CD14-positive monocyte (primary cell): ENCODE measurements at places on chromosomes 2 and 18.

- no peak for DNase-seq
Measured at GRCh38 chr2:218289639-218290315, 2.5 kb downstream of the TMBIM1 start.

- no peak for DNase-seq
Measured at GRCh38 chr2:18790509-18791171, 201.3 kb upstream of the NT5C1B start.

DNA sequence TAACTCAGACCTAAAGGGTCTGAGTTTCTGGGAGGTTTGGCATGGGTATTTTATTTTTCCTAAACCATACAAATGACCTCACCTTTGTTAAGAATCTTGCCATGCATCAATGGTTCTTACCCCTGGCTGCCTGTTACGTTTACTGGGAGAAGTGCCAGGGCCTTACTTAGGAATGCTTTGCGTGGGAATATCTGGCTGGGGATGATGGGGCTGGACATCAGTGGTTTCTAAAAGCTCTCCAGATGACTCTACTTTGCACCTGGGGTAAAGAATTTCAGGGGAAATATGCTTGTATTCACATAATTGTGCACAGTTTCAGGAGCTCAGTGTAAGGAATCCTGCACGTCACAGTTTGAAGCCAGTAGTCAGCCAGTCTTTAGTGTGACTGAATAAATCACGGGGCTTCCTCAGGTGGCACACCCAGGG, 18.2 kb upstream of the DAW1 start:
- DNase-seq, result no peak

- DNase-seq, result no peak
Measured at GRCh38 chr2:135685361-135685760, 56.3 kb upstream of the UBXN4 start.

- DNase-seq, result peak; percentile 57
Measured at GRCh38 chr2:174699993-174700766, 64.1 kb downstream of the CHRNA1 start.

GRCh38 chr2:234827096-234827860, 124.5 kb upstream of the SH3BP4 start:
- DNase-seq, result no peak

- DNase-seq, result no peak
Measured at GRCh38 chr18:11108947-11109346, 40.4 kb downstream of the PIEZO2 start.

- no peak for DNase-seq
Measured at GRCh38 chr18:62179213-62179612, 7.6 kb downstream of the PIGN start.

DNA sequence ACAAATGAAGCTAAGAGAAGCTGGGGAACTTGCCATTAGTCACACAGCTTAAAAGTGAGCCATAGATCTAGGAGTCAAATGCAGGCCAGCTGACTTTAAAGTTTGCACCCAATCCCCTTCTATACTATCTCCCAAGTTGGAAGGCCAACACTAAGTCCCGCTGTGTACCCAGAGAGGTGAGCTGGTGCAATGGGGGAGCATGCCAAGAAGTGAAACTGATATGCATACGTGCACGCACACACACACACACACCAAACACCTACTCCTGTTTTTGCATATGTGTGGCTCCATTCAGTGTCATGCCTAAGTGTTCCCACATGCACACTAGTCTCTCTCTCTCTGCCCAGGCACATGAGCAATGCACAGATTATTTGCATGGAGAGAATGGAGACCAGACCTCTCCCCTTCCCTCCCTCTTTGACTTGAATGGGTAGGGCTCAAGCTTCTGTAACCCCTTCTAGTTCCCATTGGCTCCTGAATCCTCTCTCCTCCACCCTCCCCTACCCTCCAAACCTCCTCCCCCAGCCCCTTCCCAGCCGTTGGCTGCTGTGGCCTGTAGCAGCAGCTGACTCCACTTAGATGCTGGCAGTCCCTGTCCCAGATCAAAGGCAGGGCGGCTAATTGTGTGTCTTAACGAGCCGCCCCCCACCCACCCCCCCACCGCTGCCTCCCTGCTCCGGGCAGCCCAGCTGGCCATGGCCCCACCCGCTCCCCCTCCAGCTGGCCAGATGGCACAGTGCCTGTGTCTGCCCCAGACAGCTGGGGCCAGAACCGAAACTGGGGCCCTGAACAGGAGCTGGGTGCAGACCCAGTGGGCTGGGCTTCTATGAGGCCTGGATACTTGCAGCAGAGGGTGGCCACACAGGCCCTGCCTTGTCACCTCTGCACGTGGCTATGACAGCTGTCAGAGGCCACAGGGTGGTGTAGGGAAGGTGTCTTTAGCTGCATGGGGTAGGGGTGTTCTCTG, 5.6 kb downstream of the WNT10A start:
- DNase-seq, result no peak

- DNase-seq, result no peak
Measured at GRCh38 chr2:180040146-180040925, 33.2 kb upstream of the CWC22 start.

DNA sequence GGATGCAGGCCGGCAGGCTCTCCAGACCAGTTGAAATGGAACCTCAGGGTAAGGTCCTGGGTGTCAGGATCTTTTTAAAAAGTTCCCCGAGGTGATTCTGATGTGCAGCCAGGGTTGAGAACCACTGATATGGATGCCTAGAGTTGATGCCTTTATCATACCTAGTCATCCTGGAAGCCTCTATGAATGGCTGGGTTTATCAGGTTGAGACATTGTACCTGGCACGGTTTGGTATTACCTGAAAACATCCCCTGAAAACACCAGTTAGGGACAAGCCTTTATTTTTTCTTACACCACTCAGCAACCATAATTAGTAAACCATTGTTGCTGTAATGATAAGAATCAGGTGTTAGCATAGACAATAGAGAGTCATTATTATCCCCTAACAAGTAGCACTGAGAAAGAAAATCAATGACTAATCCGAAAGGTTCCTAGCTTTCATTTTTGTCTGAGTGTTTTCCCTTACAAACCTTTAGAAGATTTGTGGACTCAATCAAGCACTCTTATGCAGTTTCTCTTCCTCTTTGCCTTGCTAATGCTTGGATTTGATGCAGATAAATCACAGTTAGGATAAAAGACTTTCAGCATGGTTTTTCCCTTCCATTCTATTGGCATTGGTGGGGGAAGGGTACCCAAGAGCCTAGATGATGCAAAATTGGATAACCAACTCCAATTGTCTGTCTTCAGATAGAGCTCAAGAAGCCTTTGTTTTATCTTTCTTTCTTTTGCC, 116.5 kb upstream of the LYPD6 start:
- DNase-seq, result no peak

GRCh38 chr2:174597345-174598047, at the start of gene WIPF1:
WIPF1 (minus strand) TSS chr2:174597804; CDS start chr2:174585573, 12,231 bp downstream.
- DNase-seq, result peak; percentile 94

GRCh38 chr18:4242431-4243161, 212.5 kb downstream of the DLGAP1 start:
- no peak for DNase-seq

DNA sequence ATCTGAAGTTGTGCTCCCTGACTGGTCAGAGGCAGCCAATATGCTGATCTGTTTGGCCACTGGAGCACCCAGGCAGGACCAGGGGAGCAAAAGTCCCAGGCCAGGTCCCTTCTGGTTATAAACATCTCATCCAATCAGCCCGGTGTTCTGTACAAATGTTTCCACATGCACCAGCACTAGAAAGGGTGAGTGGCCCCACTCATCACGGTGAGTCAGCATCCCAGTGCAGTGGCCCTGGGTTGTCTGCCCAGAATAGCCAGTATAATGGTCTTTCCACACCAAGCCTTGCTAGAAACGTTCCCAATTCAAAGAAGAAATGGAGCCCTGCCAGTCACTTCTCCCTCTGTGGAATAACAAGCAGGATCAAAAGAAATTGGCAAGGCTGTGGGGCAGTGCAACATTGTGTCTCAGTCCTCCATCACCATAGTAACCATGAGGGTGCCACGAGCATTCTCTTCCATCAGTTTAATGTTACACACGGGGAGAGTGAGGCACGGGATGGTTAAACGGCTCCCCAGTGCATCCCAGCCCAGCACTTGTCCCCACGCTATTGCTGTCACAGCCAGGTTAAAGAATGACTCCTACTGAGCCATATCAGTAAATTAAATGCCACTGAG, 174.9 kb downstream of the SEPTIN10 start:
- no peak for DNase-seq

DNA sequence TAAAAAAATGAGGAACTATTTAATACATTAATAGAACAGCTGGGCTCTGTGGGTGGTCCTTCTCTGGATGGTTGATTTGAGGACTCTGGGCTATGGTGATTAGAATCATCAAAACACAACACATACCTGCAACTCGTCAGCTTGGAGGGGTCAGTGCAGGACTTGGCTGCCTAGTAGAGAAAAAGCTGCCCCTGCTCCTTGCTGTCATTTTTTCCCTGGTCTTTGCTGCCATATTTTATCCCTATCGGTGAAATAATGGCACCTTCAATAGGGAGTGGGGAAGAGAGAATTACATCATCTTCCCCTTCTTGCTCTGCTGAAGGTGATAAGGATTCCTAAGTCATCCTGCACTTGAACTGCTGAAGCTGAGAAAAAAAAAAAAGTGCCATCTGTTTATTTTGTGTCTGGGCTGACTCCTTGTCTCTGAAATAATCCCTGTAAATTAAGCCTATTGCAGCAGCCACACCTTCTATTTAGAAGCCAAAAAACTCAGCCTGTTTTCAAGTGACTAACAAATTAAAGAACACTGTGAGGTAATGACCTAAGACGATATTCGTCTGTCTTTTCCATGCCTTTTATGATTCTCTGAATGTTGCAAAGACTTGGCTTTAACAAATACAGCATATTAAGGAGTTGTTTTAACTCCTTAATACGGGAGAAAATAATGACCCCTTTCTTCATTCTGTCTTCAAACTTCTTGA, 89.3 kb downstream of the ACVR1 start:
- no peak for DNase-seq

GRCh38 chr2:25806941-25807340, 71.3 kb downstream of the ASXL2 start:
- DNase-seq, result no peak

DNA sequence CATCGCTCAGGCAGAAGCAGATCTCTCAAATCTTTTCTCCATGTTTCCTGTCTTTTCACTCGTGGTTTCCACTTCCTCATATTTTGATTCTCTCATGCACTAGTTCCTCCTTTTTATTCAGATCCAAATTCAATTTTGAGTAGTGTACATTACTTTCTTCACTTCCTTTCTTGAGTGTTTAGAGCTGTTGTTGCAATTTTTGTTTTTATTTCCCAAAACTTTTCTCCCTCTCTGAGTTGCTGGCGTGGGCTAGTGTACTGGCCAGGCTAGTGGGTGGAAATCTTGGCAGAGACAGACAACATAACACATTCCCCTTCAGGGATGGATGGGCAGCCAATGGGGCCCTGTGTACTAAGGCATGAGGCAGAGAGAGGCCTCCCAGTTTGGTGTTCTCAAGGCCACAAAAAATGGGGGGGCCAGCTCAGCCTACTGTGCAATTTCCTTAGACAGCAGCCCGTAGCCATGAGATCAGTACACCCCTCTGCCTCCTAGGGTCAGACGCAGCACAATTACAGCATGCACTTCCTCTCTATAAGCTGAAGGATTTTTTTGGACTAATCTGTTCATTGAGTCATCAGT, 145.1 kb upstream of the PID1 start:
- DNase-seq, result peak; percentile 97

GRCh38 chr18:24011123-24011917, 3.2 kb upstream of the TTC39C start:
- DNase-seq, result no peak

DNA sequence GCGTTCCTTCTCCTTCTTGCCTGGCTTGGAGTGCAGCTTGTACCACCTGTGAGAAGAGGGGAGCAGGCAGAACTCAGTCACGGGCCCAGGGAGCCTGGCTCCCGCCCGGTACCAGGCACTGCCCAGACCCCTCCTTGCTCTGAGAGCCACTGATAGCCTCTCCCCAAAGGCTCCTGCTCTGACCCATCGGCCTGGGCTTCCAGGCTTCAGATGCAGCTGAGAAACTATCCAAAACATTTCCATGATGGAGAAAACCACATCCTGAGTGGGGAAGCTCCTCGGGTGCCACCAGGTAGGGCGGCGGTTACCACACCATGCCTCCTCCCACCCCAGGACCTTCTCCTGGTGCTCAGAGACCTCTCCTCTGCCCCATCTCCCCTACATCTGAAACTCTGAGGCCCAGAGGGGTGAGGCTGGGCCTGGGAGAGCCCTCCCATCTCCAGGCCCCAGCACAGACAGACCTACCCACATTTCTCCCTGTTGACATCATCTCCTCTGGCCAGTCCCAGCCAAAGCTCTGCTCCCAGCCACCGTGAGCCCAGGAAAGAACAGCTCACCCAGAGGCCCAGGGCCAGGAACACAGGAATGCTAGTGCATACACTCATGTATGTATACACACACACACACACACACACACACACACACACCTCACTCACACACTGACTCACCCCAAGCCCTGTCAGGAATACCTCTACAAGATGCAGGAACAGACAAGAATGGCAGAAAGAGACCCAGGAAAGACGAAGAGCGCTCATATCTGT, 17.9 kb upstream of the SFXN5 start:
- DNase-seq, result no peak

DNA sequence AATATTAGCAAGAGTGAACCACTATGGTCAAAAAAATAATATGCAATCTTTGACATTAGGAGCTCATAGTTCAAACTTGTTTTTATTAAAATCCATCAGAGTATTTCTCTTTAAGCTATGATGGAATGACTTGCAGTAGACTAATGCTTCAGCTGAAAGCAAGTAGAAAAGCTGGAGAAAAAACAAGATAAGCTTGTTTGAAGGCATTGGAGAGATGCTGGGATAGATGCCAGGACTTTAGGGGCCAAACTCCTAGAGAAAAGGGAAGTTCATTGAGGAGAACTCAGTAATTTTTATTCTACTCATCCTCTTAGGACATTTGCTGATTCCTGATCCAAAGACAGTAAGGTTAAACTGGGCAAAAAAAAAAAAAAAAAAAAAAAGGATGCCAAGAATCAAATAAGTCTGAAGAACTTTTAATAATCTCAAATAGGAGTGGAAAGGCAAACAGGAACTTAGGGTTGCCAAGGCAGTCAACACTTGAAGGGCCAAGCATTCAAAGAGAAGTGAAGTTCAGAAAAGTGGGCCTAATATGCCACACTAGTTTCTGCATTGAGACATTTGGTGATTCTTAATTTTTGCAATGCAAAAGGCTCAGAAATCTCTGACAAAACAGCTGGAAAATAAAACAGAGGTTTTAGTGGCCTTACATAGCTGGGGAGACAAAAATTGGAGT, 19.7 kb upstream of the AFF3 start:
- no peak for DNase-seq

DNA sequence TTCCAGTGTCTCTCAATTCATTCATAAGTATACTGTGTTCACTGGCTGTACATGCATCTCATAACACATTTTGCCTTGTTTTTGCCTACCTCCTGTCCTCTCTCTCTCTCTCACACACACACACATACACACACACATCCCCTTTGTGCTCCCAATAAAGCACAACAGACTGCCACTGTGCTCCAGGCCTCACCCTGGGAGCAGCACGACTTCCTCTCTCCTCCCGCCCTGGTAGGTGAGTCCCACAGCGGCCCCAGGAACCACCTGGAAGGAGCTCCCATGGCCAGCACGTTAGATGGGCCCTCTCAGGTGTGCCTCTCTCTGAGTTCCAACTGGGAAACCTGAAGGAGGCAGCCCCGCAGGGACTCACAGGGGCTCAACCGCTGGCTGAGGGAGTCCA, 65.4 kb downstream of the MARCHF4 start:
- DNase-seq, result no peak
